ENCODE measurements at places on chromosomes 7 and 10. TPM values are rescaled to one million over a fixed set of nuclear protein-coding genes. Genes with fewer than 3 reads are reported as not detected.

FAM25G gene
- total RNA-seq = not detected

CC2D2B gene
- total RNA-seq = 0.46 TPM

CCL26 gene
- total RNA-seq = not detected

GRCh38 chr10:34584164-34584563 lies 230.9 kb downstream of the PARD3 start:
- DNase-seq = no peak

GRCh38 chr10:15266117-15266516 lies 97.6 kb upstream of the NMT2 start:
- DNase-seq = no peak

- no peak for DNase-seq
These were observed 14.1 kb downstream of the ZNF398 start for GRCh38 chr7:149161241-149161848.

- DNase-seq = no peak
These were observed 267.8 kb downstream of the WDR37 start for GRCh38 chr10:1323951-1324350.

- DNase-seq = no peak
These were observed 201.0 kb upstream of the TPK1 start for GRCh38 chr7:145036604-145037405.

- no peak for DNase-seq
These were observed 309.3 kb downstream of the KCNMA1 start for GRCh38 chr10:77328272-77328816.

GRCh38 chr7:157153260-157153659 lies 14.5 kb downstream of the UBE3C start:
- no peak for DNase-seq

DNA sequence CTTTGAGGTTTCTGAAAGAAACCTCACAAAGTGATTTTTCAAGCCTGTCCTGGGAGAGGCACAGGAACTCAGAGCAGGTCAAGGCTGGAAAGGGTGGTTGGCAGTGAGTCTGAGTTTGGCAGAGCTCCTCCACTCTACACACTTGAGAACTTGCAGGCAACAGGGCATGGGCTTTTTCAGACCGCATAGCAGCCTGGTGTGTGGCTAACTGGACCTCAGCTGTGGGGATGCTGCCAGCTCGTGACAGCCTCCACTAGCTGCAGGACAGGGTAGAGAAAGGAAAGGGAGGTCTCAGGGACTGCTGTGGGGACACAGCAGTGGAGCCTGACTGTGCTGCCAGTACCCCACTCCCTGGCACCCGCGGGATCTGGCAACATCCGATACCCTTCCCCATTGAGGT lies 2.6 kb downstream of the CDHR1 start:
- DNase-seq = no peak

GRCh38 chr7:114112806-114113205 lies 194.0 kb upstream of the PPP1R3A start:
- no peak for DNase-seq

Measured in osteocyte (in vitro differentiated cells).